8988T (cell line): ENCODE measurements at places on chromosomes 7 and 10.
A peak's percentile ranks its signal among the peaks of the same experiment; 100 is the strongest.

GRCh38 chr10:17454161-17455014 lies at the start of gene ST8SIA6:
ST8SIA6 (minus strand) TSS chr10:17454595; CDS start chr10:17454255, 340 bp downstream.
- DNase-seq: peak; percentile 55

DNA sequence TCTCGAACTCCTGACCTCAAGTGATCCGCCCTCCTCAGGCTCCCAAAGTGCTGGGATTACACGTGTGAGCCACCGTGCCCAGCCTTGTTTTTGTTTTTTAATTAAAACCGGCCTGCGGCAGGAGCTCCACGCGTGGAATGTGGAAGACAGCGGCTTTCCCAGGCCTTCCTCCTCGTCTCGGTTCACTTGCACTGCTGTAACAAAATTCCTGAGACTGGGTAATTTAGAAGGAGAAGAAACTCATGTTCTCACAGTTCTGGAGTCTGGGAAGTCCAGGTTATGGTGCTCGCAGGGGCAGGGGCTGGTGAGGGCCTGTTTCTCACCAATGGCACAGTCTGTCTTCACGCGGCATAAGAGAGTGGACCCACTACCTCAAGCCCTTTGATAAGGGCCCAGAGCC lies 14.4 kb upstream of the CRYGN start:
- DNase-seq: no peak

DNA sequence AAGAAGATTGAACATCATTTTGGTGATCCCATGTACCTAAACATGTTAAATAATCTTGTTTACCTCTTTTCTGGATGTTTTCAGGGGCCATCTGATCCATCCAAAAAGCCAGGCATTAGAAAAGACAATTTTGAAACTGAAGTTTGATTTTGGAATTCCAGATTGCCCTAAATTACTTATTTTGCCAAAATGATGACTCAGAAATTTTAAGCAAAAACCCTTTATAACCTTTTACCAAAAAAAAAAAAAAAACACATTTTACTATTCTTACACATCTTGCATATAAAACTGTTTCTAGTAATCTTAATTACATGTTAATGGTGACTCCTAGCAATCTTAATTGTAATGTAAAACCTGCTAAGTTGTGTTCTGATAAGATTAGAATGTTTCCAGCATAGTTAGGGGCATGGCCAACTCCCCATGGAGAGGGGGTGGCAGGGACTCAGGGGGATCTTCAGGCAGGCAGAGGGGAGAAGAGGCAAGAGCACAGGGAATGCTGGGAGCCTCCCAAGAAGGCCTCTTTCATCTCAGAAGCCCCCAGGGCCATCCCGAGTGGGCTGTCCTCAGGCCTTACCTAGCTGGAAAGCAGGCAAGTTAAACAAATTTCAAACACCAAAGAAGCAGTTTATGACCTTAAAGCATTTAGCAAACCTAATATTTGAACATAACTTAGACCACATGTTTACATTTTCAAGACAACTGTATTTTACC lies 25.8 kb upstream of the AKR1C3 start:
- DNase-seq: no peak

- no peak for DNase-seq
Measured at GRCh38 chr10:97128039-97128492, 57.7 kb downstream of the SLIT1 start.

DNA sequence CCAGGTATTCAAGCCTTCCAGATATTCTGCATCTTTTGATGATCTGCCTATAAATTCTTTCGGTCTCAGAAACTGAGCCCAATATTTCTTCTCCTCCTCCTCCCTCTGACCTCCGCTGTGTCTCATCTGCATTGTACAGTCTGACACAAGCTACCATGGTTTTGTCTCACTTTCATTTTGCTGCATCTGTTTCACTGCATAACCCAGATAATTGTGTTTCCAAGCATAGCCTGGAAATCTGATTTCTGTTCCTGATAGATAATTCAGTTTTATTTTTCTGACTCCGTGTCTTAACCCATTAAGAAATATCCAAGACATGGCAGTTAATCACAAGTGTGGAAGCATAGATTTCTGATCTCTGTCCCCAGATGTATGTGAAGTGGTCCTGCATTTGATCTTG lies 374.2 kb upstream of the SEMA3A start:
- DNase-seq: no peak

- DNase-seq: no peak
Measured at GRCh38 chr10:17751781-17752445, at the start of gene TMEM236. TMEM236 (plus strand) TSS chr10:17752201; CDS start chr10:17752296, 95 bp downstream.

GRCh38 chr7:37448636-37449361 lies at the start of gene ELMO1:
ELMO1 (minus strand) TSS chr7:37448864; CDS start chr7:37342690, 106,174 bp downstream.
- peak; percentile 19 for DNase-seq

DNA sequence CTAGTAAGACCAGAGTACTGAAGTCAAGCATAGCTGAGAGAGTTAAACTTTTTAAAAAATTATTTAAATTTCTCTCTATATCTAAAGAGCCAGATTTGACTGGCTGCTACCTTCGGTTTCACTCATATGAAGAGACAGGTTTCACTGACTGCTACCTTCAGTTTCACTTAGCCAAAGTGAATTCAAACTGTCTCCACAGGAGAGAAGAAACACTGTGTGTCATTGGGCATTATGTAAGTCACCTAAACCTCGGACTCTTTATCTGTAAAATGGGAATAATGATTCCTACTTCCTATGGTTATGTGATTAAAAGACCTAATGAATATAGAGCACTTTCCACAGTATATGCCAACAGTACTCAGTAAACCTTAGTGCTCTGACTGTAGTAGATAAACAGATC lies 41.6 kb upstream of the MET start:
- DNase-seq: no peak

- no peak for DNase-seq
Measured at GRCh38 chr7:149009527-149009926, 18.8 kb downstream of the PDIA4 start.

GRCh38 chr7:134780166-134780828 lies 863 bp downstream of the CALD1 start:
- DNase-seq: no peak

GRCh38 chr7:13161125-13161524 lies 473.7 kb downstream of the ARL4A start:
- DNase-seq: no peak

DNA sequence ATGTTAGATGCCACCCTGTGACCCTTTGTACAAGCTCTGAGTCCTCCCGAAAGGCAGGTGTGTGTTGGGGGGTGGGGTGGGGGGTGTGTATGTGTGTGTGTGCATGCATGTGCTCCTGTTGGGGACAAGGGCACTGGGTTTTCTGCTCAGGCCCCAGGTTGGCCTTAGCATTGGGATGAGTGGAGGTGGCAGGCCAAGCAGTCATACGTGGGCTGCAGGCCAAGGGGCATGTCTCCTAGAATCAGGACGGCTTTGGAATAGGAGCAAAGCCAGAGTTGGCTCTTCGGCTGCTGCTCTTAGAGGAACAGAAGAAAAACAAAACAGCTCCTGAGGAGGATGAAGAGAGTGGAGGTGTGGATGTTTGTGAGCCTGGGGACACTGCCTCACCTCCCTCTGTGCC lies 26.0 kb downstream of the HSPA12A start:
- DNase-seq: no peak

DNA sequence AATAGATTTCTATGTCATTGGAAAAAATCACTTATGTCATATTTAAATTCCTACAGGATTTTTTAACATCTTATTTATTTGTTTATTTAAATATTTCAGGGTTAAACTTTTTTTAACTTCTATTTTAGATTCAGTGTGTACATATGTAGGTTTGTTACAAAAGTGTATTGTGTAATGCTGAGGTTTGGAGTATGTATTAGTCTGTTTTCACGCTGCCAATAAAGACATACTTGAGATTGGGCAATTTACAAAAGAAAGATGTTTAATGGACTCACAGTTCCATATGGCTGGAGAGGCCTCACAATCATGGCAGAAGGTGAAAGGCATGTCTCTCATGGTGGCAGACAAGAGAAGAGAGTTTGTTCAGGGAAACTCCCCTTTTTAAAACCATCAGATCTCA lies 65.4 kb downstream of the MGAM2 start:
- DNase-seq: no peak

- no peak for DNase-seq
Measured at GRCh38 chr7:127409629-127410028, 17.1 kb upstream of the ZNF800 start.

DNA sequence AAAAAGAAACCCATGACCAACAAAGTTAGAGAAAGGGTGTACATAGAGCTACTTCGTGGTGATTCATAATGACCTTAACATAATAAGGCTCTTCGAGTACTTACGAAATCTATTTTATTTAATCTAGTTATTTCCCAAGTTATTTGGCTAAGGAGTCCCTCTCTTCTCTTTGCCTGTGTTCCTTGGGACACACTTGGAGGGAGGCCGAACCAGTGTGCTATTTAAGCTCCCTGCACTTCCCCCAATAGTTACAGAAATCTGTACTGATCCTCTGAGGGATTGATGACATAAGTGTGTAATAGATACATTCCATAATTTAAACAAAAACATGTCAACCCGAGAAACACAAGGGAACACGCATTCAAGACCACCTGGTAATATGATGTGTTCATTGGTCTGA lies 351.1 kb downstream of the GATA3 start:
- no peak for DNase-seq

DNA sequence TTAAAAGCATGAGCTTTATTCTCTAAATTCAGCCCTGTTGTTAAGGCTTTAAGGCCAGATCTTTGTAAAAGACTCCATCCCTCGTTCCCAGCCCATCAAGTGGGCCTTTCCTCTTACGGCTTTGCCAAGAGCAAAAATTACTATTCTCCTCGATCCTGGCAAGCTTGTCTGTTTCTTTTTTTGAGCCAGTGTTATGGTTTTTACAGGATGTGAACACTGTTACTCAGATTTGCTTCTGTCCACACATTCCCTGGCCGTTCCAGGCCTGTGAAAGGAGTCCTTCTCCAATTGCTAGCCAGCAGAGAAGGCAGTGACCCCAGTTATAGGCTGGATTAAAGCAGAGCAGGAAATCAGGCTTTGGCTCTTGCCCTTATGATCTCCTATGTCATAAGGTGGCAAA lies 47.0 kb upstream of the EPC1 start:
- DNase-seq: no peak

DNA sequence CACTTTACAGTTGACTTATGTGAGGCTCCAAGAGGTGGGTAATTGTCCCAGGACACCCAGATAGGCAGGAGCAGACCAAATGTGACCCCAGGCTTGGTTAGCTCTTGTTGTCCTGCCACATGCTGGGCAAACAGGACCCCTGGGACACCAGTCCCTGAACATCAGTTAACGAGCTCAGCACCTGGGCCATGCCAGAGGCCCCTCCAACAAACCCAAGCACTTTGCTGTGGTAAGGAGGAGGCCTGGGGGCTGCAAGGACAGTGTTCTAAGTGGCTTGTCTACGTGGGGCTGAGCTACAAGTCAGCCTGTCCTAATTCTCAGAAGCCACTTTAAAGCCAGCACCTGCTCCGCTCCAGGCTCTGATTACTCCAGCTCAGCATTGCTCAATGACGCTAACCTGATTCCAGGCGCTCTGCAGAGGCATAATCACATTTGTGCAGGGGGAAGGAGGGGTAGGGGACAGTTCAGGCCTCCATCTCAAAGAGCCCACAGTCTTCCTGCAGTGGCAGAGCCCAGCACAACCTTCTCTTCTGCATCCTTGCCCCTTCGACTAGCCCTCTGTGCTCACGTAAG lies 57.2 kb downstream of the DDC start:
- no peak for DNase-seq

- DNase-seq: no peak
Measured at GRCh38 chr10:92156874-92157773, 133.8 kb downstream of the CPEB3 start.

DNA sequence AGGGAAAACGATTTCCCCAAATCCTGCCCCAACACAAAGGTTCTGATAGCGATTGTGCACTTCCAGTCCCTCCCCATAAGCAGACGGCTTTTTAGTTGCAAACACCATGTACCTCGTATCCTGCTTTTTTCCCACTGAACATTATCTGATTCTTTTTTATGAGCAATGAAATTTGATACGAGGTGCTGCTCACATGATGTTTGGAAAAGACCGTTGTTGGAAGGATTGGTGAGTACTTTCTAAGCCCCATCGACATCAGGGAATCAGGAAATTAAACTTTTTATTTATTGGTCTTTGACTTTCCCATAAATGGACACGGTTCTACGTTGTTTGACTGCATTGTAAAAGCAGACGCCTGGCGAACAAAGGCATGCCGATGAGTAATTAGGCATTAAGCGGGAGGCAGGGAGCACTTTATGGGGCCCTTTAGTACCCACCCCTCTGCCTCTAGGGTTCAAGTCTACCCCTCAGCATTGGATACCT lies 49.4 kb downstream of the TEX36 start:
- DNase-seq: no peak

DNA sequence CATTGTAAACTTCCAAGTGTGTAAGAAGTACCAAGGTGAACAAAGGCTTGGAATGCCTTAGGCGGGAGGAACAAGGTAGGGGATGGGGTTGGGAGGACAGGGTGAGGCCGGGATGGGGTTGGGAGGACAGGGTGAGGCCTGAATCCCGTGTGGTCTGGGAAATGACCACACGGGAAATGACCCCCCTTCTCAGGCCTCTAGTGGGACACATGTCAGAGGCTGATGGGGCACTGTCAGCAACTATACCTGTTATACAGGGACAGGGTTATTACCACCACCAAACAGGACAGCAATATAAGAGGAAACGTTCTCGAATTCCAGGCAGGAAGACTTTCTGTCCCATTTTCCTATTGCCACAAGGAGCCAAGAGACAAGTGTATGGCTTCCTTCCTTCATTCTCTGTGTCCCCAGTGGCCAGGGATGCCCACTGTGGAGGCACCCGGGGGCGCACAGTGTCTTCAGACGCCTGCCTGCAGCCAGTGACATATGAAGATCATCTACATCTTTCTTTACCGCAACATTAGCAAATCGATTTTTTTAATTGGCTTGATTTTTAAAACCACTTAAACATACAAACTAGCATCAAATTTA lies 1.3 kb downstream of the MKI67 start:
- no peak for DNase-seq

GRCh38 chr10:70816220-70816894 lies 609 bp downstream of the SGPL1 start:
- peak; percentile 79 for DNase-seq

DNA sequence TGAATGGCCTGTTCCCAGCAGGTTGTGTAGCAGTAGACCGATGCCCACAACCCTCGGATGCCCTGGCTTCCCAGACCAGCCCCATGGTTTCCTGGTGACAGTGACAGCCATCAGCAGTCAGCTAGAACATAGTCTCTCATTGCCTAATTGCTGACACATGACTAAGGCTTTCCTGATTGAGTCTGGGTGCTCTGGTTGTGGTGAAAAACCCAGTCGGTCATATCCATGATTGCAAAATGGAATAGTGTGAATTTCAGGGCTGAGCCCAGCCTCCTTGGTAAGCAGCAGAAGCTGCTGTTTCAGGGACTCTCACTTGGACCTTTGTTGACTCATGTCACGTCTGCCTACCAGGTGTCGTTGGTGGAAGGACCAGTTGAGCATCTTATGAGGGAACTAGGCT lies 36.6 kb downstream of the POR start:
- DNase-seq: no peak

GRCh38 chr10:15609246-15609645 lies 110.5 kb downstream of the ITGA8 start:
- no peak for DNase-seq

- peak; percentile 26 for DNase-seq
Measured at GRCh38 chr10:29807163-29807806, 172.5 kb upstream of the SVIL start.

GRCh38 chr7:70190281-70190680 lies 592.0 kb downstream of the AUTS2 start:
- no peak for DNase-seq
